Activated T-helper 2 cell treated with anti-CD3 and anti-CD28 coated beads, Interferon-gamma antibody, Interleukin-2, Interleukin-4, amounts not matched to agents 10 μg/mL and 5 μg/mL and 100 μg/mL, durations not matched to agents 14 hours and 24 hours and 36 hours (primary cell): ENCODE measurements at places on chromosomes 13 and 19. TPM values are rescaled to one million over a fixed set of nuclear protein-coding genes. Genes with fewer than 3 reads are reported as not detected.

- H3K27me3 ChIP-seq: no peaks in the 10 kb centered on the region
- DNase-seq: peak; percentile 15
- no peak overlapping the region for H3K4me3 ChIP-seq
- H3K4me1 ChIP-seq: peaks cover 9% of the 10 kb centered on the region
- peak overlapping the region; percentile 78 for H3K27ac ChIP-seq
Observed at GRCh38 chr19:32599736-32600157, 18.8 kb downstream of the PDCD5 start.

DNA sequence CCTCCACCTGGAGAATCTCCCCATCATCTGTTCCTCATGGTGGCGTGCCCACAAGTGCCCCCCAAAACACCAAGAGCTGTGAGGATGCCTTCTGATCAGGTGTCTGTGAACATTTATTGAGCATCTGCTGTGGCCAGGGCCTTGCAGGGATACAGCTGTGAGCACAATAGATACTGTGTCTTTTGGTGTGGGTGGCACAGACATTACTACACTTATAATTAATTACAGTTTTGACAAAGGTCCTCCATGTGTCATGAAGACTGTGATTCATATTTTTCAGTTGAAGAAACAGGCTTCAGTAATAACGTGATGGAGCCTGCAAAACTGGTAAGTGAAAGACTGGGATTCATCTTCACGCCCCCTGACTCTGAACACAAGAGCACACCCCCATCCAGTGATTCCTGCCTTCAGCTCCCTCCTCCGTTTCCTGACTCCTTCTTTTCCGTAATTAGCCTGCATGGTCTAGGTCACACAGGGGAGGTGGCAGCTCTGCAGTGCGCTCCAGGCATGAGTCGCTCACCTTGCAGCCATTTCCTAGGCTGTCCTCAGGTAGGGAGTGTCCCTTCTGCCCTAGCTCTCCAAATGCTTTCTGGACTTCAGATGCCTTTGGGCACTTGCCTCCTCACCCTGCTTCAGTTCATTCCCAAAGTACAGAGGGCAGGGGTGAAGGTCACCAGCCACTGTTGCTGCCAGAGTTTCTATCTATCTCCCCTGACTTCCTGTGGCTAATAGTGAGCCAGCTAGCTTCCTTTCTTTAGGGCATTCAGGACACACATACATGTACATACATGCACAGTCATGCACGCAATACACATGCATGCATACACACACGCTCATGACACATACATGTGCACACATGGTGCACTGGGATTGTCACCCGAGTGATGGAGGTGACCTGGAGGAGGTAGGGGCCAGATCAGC, 66.5 kb downstream of the SIAH3 start:
- no peak for DNase-seq
- no peak overlapping the region for H3K4me3 ChIP-seq
- no peak overlapping the region for H3K27ac ChIP-seq
- H3K27me3 ChIP-seq: peaks cover 2% of the 10 kb centered on the region

- DNase-seq: no peak
- H3K27me3 ChIP-seq: no peaks in the 10 kb centered on the region
- no peak overlapping the region for H3K27ac ChIP-seq
- H3K4me3 ChIP-seq: no peak overlapping the region
- H3K36me3 ChIP-seq: no peaks in the 10 kb centered on the region
Observed at GRCh38 chr13:65913173-65913572, 1317.0 kb downstream of the PCDH9 start.

The KIR2DL3 gene
- not detected in 2 replicates for total RNA-seq

- H3K27me3 ChIP-seq: no peaks in the 10 kb centered on the region
- H3K4me1 ChIP-seq: peaks cover 35% of the 10 kb centered on the region
- no peak for DNase-seq
Observed at GRCh38 chr19:41356984-41357739, 3.4 kb upstream of the TGFB1 start.

The UNC13A gene
- total RNA-seq: 0.02 TPM in 1 of 2 replicates, not detected in the other

- H3K4me3 ChIP-seq: no peak overlapping the region
- no peaks in the 10 kb centered on the region for H3K27me3 ChIP-seq
- H3K27ac ChIP-seq: no peak overlapping the region
Observed at GRCh38 chr13:91245288-91245687, 102.2 kb upstream of the MIR17HG start.

- peaks cover 3% of the 10 kb centered on the region for H3K27me3 ChIP-seq
- no peak for DNase-seq
- no peak overlapping the region for H3K4me3 ChIP-seq
- no peaks in the 10 kb centered on the region for H3K36me3 ChIP-seq
Observed at GRCh38 chr13:28329395-28330158, 165.4 kb downstream of the FLT1 start.

DNA sequence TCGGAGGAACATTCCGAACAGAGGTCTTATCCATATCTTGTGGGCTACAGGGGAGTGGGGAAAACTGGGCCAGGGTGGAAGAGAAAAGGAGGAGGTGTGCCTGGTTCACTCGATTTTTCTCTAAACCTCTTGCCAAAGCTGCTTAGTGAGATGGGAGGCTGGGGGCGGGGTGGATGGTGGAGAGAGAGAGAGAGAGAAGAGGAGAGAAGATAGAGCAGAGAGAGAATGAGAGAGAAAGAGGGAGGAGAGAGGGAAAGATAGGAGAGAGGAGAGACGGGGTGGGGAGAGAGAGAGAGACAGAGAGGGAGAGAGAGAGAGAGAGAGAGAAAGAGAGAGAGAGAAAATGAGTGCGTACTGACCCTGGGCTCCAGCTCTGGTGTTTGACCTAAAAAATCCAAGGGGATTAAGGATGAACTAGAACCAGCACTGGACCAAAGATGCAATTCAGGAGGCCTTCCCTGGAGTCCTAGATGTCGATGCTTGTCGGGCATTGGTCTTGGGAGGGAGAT, 14.1 kb downstream of the NOVA2 start:
- no peaks in the 10 kb centered on the region for H3K36me3 ChIP-seq
- peaks cover 5% of the 10 kb centered on the region for H3K4me1 ChIP-seq
- DNase-seq: no peak
- H3K4me3 ChIP-seq: no peak overlapping the region
- H3K27me3 ChIP-seq: peaks cover 38% of the 10 kb centered on the region

GRCh38 chr19:7845390-7846154, 15.6 kb downstream of the EVI5L start:
- no peak overlapping the region for H3K4me3 ChIP-seq
- H3K4me1 ChIP-seq: no peaks in the 10 kb centered on the region
- DNase-seq: no peak
- H3K27me3 ChIP-seq: no peaks in the 10 kb centered on the region
- H3K36me3 ChIP-seq: no peaks in the 10 kb centered on the region

- no peaks in the 10 kb centered on the region for H3K4me1 ChIP-seq
- H3K36me3 ChIP-seq: no peaks in the 10 kb centered on the region
- no peak overlapping the region for H3K27ac ChIP-seq
- H3K4me3 ChIP-seq: no peak overlapping the region
- no peaks in the 10 kb centered on the region for H3K27me3 ChIP-seq
Observed at GRCh38 chr13:91185294-91185863, 162.1 kb upstream of the MIR17HG start.

DNA sequence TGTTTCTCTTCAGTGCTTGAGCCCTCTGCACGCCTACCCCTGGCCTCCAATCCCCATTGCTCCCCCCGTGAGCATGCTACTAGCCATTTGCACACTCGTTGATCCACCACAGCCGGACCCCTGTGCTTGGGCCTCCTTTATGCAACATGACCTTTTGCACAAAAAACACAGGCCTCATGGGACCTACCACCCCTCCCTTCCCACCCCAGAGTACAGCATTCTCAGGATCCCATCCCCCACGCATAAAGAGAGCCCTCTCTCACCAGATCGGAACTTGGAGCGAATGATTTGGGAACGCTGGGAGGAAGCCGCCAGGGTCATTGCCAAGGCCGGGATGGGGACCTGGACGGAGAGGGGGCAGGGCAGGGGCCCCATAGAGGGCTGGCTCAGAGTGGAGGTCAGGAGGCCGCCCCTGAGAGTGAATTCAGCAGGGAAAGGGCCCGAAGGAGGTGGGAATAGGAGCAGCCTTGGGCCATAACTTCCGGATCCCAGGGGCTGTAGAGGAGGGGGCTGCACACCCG, 754 bp downstream of the MAMSTR start:
- no peaks in the 10 kb centered on the region for H3K36me3 ChIP-seq
- DNase-seq: no peak
- no peaks in the 10 kb centered on the region for H3K27me3 ChIP-seq
- H3K4me1 ChIP-seq: peaks cover 9% of the 10 kb centered on the region
- no peak overlapping the region for H3K27ac ChIP-seq
- H3K4me3 ChIP-seq: no peak overlapping the region

DNA sequence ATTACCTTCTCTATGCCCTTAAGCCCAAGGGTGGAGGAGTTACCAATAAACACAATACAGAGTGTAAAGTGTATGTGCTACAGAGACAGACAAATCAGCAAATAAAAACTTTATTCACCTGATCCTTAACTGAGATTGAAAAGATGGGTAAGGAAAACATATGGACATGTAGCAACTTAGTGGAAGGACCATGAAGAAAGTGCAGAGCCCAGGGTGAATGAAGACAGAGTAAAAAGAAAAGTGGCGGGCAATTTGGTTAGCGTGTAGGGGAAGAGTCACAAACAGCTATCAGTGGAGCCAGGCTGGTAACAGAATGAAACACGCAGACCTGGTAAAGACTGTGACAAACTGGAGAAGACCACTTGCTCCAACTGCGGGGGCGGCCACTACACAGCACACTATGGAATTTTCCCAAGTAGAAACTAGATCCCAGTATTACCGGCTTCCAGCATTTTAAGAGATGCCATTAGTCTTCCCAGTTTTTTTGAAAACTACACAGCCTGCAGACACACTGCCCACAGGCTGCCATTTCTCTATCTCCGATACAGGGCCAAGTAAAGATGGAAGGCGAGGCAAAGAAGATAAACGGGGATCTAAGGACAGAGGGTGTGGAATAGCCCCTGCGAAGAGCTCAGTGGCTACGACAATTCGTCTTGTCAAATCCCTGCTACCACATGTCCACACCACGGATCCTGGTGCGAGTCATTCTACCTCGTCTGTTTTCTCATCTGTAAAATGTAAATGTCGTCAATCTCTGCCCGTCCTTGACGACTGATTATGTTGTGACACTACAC, 1.2 kb downstream of the UQCRFS1 start:
- peaks cover 32% of the 10 kb centered on the region for H3K4me1 ChIP-seq
- DNase-seq: no peak
- no peaks in the 10 kb centered on the region for H3K27me3 ChIP-seq
- H3K4me3 ChIP-seq: peak overlapping the region; percentile 97

GRCh38 chr19:36573895-36574720, 1.0 kb upstream of the ZNF529 start:
- H3K36me3 ChIP-seq: peaks cover 86% of the 10 kb centered on the region
- H3K27ac ChIP-seq: peak overlapping the region; percentile 95
- no peaks in the 10 kb centered on the region for H3K27me3 ChIP-seq
